Hematopoietic multipotent progenitor cell treated with erythropoietin and hydrocortisone succinate and interleukin-3 and kit ligand, for 6 days (in vitro differentiated cells): ENCODE measurements at places on chromosomes 5 and 9.
A peak's percentile ranks its signal among the peaks of the same experiment; 100 is the strongest.

DNA sequence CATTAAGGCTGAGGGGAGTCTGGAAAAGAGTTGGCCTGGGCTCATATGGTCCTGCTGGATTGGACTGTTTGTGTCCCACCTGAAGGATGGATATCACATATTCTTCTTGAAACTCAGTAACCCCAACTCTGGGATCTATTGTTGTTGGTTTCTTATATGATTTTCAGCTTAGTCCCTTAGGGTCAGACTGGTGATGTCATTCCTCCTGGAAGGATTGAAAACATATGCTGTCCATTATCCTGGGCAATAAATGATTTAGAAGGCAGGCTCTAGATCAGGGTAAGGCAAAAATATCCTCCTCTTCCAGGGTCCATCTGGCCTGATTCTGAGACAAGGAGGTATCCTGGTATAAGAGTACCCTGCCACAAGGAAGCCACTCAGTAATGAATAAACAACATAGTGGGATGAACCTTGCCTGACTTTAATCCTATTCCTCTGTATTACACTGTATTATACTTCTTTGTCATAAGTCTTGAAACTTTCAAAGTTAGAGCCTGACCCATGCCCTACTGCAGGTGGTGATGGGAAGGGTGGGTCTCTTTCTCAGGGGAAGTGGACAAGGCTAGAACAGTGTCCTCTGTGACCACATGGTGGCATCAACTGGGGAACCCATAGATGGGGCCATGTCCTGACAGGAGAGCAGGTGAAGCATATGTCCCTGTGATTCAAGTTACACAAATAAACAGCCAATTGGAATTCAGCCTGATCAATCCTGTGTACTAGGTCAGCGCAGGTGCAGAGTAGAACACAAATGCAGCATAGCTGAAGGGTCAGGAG lies 454.4 kb upstream of the TRPC7 start:
- DNase-seq = no peak

DNA sequence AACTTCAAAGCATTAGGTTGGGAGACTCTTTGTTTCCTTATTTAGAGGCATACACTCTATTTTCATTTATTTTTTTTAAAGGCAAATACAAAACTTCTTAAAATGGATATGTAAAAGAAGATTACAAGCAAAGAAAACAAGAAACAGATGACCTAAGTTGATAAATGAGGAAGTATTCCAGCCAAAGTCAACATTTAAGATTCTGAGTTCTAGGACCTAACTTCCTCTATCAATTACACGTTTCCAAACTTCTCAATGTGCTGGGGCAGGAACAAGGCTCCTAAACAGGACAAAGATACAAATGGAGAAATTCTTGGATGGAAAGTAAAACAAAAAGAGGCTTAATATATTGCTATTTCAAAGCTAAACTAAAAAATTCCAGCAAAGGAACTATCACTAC lies 89.5 kb downstream of the TLE1 start:
- peak; percentile 30 for DNase-seq

- no peak for DNase-seq
These were observed 157.9 kb downstream of the NFIB start for GRCh38 chr9:14156046-14156445.

DNA sequence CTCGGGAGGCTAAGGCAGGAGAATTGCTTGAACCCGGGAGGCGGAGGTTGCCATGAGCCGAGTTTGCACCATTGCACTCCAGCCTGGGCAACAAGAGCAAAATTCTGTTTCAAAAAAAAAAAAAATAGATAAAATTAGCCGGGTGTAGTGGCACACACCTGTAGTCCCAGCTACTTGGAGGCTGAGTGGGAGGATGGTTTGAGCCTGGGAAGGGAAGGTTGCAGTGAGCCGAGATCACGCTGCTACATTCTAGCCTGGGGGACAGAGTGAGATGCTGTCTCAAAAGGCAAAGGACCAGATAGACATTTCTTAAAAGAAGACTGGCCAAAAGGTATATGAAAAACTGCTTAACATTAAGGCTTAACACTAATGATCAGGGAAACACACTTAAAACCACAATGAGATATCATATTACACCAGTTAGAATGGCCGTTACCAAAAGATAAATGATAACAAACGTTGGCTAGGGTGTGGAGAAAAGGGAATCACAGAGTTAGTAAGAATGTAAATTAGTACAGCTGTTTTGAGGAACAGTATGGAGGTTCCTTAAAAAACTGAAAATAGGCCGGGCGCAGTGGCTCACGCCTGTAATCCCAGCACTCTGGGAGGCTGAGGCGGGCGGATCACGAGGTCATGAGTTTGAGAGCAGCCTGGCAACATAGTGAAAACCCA lies 10.1 kb upstream of the MARVELD2 start:
- peak; percentile 90 for DNase-seq

DNA sequence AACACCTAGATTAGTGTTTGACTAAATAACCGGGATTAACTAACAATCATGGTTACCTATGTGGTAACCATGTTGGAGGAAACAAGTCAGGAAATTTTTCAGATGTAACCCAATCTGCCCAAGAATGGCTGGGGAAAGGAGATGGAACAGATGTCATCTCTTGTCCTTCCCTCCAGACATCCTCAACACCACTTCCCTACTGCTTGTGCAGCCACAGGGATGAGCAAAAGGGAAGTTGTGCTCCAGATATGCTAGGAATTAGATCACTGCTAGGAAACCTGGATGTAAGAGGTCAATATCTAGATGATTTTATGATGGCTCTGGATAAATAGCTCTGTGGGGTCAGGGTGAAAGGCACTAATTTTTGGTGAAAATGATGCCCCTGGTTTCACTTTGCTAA lies 61.3 kb upstream of the ELL2 start:
- DNase-seq = no peak

DNA sequence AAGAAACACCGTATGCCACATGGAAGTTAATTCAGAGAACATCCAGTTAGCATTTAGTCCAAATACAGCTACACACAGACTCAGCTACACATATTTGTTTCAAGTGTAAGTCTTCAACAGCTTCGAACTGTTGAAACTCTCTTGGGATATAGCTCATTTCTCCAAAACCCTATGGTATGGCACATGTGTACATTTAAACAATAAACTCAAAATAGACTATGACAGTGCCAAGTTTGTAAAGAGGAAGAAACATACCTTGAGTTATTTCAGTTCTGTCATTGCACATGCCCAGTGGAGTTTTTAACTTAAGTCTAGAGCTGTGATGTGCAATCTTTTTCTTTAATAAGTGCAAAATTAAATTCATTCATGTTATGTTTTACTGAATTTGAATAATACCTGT lies 155.1 kb upstream of the RAI14 start:
- DNase-seq = no peak

GRCh38 chr5:82259172-82259800 lies 18.9 kb downstream of the RPS23 start:
- peak; percentile 53 for DNase-seq

GRCh38 chr5:8908055-8908683 lies 637.7 kb downstream of the SEMA5A start:
- DNase-seq = peak; percentile 52
